ENCODE measurements at places on chromosomes 4 and X.

DNA sequence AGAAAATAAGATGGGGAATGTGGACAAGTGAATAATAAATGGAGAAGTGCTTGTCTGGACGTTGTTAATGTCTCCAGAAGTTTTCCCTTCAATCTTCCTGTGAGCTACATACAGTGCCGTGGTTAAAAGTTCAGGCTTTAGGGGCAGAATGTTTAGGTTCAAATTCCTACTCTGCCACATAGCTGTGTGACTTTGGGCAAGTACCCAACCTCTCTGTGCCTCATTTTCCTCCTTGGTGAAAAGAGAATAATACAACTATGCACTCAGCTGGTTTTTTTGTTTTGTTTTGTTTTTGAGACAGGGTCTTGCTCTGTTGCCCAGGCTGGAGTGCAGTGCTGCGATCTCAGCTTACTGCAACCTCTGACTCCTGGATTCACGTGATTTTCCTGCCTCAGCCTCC is 143.5 kb downstream of the CHIC2 start:
- DNase-seq: no peak

DNA sequence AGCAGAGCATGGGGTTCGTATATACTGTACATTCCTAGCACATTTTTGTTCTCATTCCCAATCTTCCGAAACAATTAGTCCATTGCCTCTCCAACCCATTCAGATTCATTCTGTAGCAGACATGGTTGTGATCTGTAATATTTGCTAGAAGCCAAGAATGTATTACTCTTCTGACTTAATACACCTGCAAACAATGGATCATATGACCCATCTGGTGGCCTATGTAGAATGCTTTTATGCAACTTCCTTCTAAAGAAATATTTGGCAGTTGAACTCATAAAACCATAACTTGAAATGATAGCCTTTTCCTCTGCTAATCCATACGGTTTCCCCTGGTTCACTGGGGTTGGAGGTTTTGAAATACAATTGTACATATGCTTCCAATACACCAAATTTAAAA is 32.8 kb upstream of the SGMS2 start:
- no peak for DNase-seq

GRCh38 chr4:87570290-87570805 is 38.0 kb upstream of the DSPP start:
- DNase-seq: no peak

GRCh38 chr4:76830964-76831703 is 66.8 kb downstream of the SOWAHB start:
- no peak for DNase-seq

GRCh38 chr4:76429636-76430035 is 5.4 kb upstream of the SHROOM3 start:
- DNase-seq: no peak

DNA sequence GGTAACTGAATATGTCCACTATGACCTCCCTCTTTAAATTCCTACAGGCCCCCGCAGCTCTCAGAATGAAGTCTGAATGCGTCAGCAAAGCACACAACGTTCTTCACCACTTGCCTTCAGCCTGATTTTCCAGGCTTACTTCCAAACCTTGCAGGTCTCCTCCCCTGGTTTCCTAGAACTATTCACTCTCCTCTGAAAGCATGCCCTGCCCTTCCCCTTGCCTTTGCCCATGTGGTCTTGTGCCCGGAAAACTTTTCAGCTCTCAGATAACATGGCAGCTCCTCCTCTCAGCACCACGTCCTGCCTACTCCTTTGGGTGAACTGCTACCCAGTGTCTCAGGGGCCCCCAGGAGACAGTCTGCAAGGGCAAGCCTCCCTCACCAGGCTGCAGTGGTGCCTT is 268.5 kb upstream of the LDB2 start:
- no peak for DNase-seq

DNA sequence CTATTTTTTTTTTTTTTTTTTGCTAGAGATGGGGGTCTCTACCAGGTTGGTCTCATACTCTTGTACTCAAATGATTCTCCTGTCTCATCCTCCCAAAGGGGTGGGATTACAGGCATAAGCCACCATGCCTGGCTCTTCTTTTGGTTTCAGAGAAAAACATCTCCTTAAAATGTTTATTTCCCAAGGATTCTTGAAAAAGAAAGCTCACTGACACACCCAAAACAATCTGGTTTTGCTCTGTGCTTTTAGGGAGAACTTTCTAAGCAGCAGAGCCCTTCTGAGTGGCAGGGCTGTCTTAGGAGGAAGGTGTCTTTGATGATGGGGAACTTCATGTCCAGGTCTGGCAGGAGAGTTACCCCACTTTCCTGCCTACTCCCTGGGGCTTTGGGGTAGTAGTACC is 1.2 kb downstream of the SOD3 start:
- no peak for DNase-seq

All from cerebellum (tissue), 4 donors.